ENCODE measurements at places on chromosomes 6 and 20. TPM values are rescaled to one million over a fixed set of nuclear protein-coding genes. Genes with fewer than 3 reads are reported as not detected.

BCAS1 gene
- total RNA-seq, result not detected

ERVFRD-1 gene
- 0.07 TPM for total RNA-seq

GNMT gene
- 0.98 TPM for total RNA-seq

OTOR gene
- total RNA-seq, result not detected

EPB41L1 gene
- not detected for total RNA-seq

RPP40 gene
- 6.9 TPM for total RNA-seq

CCN5 gene
- not detected for total RNA-seq

CDK19 gene
- total RNA-seq, result 26.2 TPM

BAK1 gene
- total RNA-seq, result 93.2 TPM

SLC17A3 gene
- 0.55 TPM for total RNA-seq

CUTA gene
- 155 TPM for total RNA-seq

TBPL1 gene
- 29.9 TPM for total RNA-seq

RNF39 gene
- total RNA-seq, result not detected

MATN4 gene
- 0.16 TPM for total RNA-seq

C6orf52 gene
- 0.93 TPM for total RNA-seq

PRL gene
- not detected for total RNA-seq

SLC35A1 gene
- total RNA-seq, result 12.5 TPM

EPPIN gene
- total RNA-seq, result not detected

GMEB2 gene
- 17.4 TPM for total RNA-seq

LY86 gene
- total RNA-seq, result 4.6 TPM

TRIM15 gene
- total RNA-seq, result 0.25 TPM

CNR1 gene
- not detected for total RNA-seq

FILIP1 gene
- total RNA-seq, result not detected

ZNF217 gene
- total RNA-seq, result 83.5 TPM

WFDC2 gene
- total RNA-seq, result 0.52 TPM

LKAAEAR1 gene
- 0.34 TPM for total RNA-seq
